Muscle of leg (tissue), 16 donors: ENCODE measurements at places on chromosomes 13 and 19. TPM values are rescaled to one million over a fixed set of nuclear protein-coding genes. Genes with fewer than 3 reads are reported as not detected.

GRCh38 chr19:48837687-48838086 is 1.4 kb upstream of the HSD17B14 start:
- H3K4me3 ChIP-seq, result no peak overlapping the region
- DNase-seq, result no peak
- H3K36me3 ChIP-seq, result peaks cover 29% of the 10 kb centered on the region
- no peaks in the 10 kb centered on the region for H3K27me3 ChIP-seq

DNA sequence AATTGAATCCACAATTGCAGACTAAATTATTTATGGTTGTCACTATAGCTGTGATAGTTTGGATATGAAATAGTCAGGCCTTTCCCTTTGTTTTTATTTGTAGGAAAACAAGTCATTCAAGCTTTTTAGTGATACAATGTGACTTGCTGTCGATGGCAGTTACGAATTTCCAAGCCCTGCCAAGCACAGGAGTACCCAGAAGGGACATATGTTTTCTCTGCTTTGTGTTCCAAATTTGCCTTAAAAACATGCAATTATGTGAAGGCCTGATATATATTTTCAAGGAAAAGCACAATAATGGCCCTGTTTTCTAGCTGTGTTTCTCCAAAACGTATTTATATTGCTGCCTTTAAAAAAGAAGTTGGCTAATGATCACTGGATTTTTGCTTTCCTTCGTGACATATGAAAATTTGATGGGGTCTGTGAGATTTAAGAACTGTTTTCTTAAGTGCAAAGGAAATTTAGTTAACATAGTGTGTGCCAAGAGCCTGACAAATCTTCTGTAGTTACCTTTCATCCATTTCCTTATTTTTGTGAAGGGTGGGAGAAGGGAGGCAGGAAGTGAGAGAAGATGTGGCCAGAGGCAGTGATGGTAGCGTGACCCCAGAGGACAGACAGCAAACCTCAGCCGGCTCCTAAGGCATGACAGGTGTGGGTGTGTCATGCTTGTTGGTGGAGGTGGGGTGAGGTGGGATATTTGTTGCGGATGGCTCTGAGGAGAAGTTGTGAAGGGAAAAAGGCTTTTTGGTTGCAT is 79.6 kb downstream of the TEX26 start:
- H3K4me1 ChIP-seq, result no peaks in the 10 kb centered on the region
- DNase-seq, result no peak
- no peak overlapping the region for H3K27ac ChIP-seq
- H3K36me3 ChIP-seq, result no peaks in the 10 kb centered on the region
- H3K27me3 ChIP-seq, result peaks cover 4% of the 10 kb centered on the region

- no peaks in the 10 kb centered on the region for H3K36me3 ChIP-seq
- H3K27me3 ChIP-seq, result no peaks in the 10 kb centered on the region
- no peak overlapping the region for H3K27ac ChIP-seq
- no peak for DNase-seq
- peaks cover 2% of the 10 kb centered on the region for H3K4me1 ChIP-seq
- H3K4me3 ChIP-seq, result no peak overlapping the region
Observed at GRCh38 chr13:40152922-40153321, 497.5 kb downstream of the COG6 start.

GRCh38 chr13:83153848-83154247 is 728.4 kb downstream of the SLITRK1 start:
- H3K36me3 ChIP-seq, result no peaks in the 10 kb centered on the region
- no peaks in the 10 kb centered on the region for H3K27me3 ChIP-seq
- H3K4me1 ChIP-seq, result no peaks in the 10 kb centered on the region

IRGC gene
- polyA plus RNA-seq, result not detected

- no peaks in the 10 kb centered on the region for H3K4me1 ChIP-seq
- DNase-seq, result no peak
- H3K27me3 ChIP-seq, result no peaks in the 10 kb centered on the region
Observed at GRCh38 chr13:89577301-89577700, 1770.2 kb upstream of the MIR17HG start.

DNA sequence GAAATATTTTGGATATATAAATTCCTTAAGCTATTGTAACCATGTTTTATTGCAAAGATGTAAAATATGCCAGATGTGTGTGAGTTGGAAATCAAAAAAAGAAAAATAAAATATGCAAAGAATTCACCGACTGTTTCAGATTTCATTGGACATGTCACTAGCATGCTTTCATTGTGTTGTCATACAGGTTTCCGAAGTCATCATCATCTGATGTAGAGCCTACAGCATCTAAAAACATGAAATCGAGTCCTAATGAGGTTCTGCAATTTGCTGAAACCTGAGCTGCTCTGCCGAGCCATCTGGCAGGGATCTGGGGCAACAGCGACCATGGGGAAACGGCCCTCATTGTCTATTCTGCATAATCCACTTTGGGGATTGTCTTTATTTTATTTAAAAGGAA is 196.1 kb upstream of the MAB21L1 start:
- no peaks in the 10 kb centered on the region for H3K27me3 ChIP-seq
- peak; percentile 62 for DNase-seq
- H3K4me3 ChIP-seq, result no peak overlapping the region
- peaks cover 7% of the 10 kb centered on the region for H3K4me1 ChIP-seq

DNA sequence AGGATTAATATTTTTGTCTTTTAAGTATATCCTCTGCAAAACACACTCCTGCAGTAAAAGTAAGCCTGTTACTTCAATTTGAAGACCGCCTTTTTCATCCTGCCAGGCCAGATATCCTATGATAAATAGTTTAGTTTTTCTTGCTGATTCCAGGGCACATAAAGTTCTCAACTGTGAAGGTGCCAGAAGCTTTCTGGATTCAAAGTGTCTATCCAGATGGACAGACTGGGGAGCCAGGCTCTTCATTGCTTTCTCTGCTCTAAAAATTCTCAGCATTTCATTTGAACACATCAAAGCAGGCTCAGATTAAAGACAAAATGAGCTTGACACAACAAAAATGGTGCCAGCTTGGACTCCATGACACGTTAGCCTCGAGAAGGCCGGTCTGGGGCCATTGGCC is 53.6 kb upstream of the UBL3 start:
- peaks cover 24% of the 10 kb centered on the region for H3K4me1 ChIP-seq
- H3K36me3 ChIP-seq, result no peaks in the 10 kb centered on the region
- peak; percentile 86 for DNase-seq

DNA sequence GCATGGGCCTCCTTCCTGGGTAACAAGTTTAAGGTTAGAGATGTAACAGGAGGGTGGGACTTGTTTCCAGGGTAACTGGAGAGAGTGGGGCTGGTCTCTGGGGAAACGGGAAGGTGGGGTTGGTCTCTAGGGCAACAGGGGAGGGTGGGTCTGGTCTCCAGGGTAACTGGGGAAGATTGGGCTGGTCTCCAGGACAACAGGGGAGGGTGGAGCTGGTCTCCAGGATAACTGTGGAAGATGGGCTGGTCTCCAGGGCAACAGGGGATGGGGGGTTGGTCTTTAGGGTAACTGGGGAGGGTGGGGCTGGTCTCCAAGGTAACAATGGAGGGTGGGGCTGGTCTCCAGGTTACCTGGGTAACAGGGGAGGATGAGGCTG is 36.5 kb downstream of the SPTBN4 start:
- H3K27ac ChIP-seq, result no peak overlapping the region
- no peak for DNase-seq
- H3K4me1 ChIP-seq, result no peaks in the 10 kb centered on the region

CEACAM21 gene
- polyA plus RNA-seq, result 2.3 TPM

IGFL2 gene
- not detected for polyA plus RNA-seq

DNA sequence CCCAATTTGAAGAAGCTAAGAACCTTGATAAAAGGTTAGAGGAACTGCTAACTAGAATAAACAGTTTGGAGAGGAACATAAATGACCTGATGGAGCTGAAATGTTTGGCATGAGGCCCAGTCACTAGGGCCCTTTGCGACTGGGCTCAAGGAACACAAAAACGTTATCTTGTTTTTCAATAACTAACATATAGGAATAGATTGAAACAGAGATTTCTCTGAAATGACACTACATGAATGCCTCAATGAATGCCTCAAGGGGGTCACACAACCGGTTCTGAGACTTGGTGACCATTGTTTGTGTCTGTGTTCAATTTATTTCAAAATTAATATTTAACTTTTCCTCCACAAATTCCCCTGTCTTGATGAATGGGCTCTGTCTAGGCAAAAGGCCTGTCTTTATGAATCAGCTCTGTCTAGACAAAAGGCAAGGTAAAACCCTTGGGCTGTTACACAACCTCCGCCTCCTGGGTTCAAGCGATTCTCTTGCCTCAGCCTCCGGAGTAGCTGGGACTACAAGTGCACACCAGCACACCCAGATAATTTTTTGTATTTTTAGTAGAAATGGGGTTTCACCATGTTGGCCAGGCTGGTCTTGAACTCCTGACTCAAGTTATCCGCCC is 932 bp upstream of the ZNF486 start:
- no peaks in the 10 kb centered on the region for H3K27me3 ChIP-seq
- peaks cover 5% of the 10 kb centered on the region for H3K4me1 ChIP-seq
- H3K36me3 ChIP-seq, result peaks cover 4% of the 10 kb centered on the region

DNA sequence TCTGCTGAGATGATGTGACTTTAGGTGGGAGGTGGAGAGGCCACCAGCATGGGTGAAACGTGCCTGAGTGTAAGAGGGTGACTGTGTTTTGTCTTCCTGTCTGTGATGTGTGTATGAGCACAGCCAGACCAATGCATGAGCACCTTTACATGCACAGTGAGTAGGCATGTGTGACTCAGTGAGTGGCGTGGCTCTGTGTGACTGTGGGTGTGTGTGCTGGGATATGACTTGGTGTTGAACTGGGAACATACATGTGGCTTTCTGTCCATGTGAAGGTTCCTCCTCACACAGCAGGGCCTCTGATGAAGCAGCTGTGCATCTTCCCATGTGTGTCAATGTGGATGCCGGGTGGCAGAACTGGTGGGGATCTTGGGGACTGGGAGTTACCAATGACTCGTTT is 19.9 kb upstream of the LGALS13 start:
- no peak overlapping the region for H3K4me3 ChIP-seq
- no peak for DNase-seq
- H3K36me3 ChIP-seq, result no peaks in the 10 kb centered on the region
- H3K27ac ChIP-seq, result no peak overlapping the region
- H3K4me1 ChIP-seq, result no peaks in the 10 kb centered on the region
- H3K27me3 ChIP-seq, result no peaks in the 10 kb centered on the region

RFXAP gene
- polyA plus RNA-seq, result 9.6 TPM

DNA sequence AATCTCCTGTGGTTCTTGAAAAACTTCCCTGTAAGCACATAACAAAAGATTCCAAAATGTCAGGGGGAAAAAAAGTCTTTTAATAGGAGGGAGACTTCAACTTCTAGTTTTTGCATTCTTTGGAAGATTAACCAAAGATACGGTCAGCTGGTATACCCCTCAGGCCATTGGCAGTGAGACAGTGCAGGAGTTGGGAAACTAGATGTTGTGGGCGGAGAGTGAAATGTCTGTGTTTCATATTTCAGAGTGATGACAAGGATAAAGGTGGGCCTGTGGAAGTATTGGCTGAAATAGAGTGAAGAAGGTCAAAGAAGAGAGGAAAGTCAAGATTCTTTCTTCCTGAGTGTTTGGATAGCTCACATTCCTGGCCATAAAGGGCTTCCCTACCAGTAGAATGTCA is 40.8 kb downstream of the CYP2B6 start:
- no peaks in the 10 kb centered on the region for H3K36me3 ChIP-seq
- H3K27ac ChIP-seq, result no peak overlapping the region
- no peak for DNase-seq
- no peak overlapping the region for H3K4me3 ChIP-seq
- H3K4me1 ChIP-seq, result no peaks in the 10 kb centered on the region

KLK10 gene
- polyA plus RNA-seq, result not detected
